ENCODE measurements at places on chromosomes 2 and 18.

DNA sequence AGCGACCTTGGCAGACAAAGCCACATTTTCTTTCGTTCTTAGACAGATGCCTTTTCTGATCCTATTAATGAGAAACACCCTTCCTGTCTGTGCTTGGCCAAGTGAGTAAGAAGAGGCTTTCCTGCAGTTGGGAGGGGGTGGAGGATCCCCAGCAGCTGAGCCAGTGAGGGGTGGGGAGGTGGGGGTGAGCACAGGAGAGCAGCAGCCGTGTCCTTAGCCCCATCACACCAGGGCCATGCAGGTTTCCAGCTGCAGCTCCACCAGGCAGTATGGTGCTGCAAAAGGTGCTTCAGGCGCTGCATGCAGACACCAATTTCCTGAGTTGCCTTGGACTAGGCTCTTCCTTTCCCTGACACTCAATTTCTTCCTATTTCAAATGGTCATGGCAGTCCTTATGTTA, 123.3 kb upstream of the SIX2 start:
- no peak for DNase-seq

DNA sequence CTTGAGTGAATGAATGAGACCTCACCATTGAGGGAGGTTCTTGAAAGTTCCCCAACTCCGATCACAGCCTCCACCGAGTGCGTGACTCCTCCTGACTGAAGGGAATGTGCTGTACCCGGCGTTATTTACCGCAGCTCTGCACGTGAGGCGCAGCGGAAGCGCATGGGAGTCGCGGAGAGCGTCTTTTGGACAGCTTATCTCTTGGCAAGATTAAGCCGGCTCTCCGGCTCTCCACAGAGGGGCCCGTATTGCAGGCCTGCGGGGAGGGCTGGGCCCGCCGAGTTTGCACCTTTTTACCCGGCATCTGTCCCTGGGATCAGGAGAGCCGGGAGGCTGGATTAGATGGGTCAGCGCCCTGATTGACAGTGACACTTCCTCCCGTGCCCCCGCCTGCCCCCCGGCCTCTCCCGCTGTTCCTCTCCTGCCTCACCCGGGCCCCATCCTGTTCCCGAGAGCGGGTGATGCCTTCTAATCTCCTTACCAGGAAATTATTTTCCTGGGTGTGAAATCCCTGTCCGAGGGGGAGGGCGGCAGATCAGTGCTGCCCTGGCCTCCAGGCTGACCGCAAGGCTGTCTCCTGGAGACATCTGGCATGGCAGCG, 176.3 kb downstream of the INHBB start:
- DNase-seq, result no peak

DNA sequence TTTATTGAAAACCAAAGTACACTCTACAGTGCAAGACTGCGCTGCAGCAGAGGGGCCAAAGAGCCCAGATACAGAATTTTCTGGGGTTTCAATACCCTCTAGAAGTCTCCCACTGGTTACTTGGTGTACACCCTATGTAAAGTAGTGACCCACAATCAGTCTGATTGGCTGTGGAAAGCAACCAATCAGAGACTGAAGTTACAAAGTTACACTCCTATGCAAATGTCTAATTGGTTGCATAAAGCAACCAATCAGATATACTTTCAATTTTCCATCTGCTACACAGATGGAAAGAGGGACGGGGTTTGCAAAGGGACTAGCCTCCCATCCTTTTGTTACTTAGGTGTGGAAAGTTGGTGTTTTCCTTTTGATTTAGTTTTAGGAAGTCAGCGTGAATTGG, 198.9 kb upstream of the SH3BP4 start:
- DNase-seq, result no peak

DNA sequence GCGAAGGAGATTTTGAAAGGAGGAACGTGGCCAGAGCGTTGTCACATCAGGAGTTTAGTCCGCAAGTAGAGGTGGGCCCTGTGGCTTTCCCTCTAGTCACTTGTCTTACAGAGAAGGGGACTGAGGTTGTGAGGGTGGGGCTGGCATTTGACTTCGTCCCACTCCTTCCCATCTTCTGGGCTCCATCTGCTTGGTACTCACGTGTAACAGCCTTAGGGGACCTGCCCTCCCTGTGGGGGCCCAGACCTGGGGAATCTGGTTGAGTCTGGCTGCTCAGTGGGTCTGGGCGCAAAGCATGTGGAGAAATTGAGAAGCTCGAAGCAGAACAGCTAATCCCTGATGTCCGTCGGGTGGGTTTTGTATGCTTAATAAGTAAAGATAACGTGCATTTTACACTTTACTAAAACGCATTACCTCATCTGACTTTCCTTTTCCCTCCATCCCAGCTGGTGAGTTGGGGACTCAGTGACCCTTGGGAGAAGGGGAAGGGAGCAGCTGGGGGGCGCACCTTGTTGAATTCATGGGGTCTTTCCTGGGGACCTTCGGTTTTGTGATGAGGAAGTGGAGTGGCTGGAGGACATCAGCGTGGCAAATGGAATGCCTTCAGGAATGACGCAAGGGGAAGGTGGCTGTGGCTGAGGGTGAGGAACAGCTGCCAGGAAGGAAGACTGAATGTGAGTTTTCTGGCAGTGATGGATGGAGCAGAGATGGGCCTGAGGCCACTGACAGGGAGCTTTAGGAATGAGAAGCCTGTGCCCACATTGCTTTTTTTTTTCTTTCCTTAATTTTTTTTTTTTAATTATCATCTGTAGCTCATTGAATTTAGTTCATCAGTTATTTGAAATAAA, 44.8 kb downstream of the ASAP2 start:
- DNase-seq, result no peak

DNA sequence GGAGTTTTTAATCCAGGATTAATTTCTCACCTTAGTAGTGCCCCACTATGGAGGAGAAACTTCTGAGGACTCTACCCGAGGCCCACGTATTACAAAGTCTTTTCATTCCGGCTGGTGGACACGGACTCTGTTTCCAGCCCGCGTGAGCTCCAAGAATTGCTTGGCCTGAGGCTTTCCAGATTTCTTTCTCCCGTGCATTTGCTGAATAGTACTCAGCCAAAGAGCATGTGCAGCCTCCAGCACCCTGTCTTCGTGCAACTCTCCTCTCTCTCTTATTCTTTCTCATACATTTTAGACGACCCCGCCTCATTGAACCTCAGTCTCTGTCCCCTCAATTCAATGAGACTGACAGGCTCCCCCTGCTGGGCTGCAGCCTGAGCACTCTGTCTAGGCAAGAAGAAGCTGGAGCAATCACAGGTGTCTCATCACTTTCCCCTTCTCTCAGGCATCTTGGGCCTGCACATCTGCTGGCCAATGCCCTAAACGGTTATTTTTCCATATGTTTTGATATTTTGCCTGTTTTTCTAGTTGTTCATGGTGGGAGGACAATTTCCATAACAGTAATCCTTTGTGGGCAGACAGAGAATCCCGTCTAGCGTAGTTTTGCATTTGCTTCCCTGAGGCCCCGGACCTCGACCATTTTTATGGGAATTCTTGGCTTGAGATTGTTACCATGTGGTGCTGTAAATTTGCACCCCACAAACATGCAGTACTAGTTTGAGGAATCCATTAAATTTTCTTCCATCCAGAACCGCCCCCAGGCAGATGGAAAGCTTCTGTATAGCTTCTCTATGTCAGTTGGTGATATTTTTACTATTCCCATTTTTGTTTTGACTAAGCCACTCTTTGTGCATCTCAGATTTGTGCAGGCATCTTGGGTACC, 50.1 kb upstream of the LPIN2 start:
- peak; percentile 54 for DNase-seq

DNA sequence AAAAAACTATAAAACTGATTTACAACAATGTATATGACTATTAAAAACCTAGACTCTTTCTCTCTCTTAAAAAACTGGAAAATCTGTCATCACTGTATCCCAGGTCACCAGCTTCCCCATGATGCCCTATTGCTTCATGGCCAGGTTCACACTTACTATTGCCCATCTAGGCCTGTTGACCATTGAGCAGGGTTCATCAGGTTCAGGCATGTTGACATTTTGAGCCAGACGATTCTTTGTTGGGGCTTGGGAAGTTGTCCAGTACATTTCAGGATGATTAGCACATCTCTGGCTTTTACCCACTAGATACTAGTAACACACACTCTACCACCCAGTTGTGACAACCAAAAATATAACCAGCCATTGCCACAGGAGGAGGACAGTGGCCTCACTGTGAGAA, 26.9 kb upstream of the RAB27B start:
- no peak for DNase-seq

- DNase-seq, result no peak
These were observed 16.6 kb downstream of the SP110 start for GRCh38 chr2:230203110-230203676.

GRCh38 chr2:191366199-191366598, 121.0 kb downstream of the MYO1B start:
- no peak for DNase-seq
